NCI-H1694 treated with DMSO at 0.1 percent for 48 hours (cell line): ENCODE measurements at places on chromosomes 6 and 20.

DNA sequence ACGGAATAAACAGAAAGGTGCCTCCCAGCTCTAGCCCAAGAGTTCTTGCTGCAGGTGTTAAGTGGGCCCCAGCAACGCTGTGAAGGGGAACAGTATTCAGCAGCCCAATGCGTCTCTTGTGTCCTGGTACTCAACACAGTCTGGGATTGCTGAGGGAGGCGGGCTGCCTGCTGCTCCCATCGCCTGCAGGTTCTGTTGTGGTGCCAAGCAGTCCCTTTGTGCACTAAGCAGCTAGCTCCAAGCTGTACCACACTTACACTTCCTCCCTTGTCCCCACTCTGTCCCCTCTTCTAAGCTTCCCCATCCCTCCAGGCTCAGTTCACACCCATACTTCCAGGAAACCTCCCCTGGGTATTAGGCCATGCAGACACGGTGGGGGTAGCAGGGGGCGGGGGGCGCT, 92.7 kb downstream of the AGPAT4 start:
- no peak for DNase-seq

- DNase-seq = peak; percentile 36
These were observed 43.6 kb downstream of the MDGA1 start for GRCh38 chr6:37653933-37654565.

DNA sequence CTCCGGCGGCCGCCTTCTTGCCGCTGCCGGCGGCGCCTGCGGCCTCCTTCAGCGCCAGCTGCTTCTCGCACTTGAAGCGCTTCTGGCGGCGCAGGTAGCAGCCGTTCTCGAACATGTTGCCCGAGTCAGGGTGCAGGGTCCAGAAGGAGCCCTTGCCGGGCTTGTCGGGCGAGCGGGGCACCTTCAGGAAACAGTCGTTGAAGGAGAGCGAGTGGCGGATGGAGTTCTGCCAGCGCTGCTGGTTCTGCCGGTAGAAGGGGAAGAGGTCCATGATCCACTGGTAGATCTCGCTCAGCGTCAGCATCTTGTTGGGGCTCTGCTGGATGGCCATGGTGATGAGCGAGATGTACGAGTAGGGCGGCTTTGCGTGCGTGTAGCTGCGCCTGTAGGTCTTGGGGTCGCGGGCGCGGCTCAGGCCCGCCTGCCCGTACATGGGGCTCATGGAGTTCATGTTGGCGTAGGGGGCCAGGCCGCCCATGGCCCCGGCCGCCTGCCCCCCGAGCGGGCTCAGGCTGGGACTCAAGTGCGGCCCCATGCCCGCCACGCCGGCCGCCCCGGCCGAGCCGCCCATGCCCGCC, 1.9 kb downstream of the FOXA2 start:
- DNase-seq = no peak

DNA sequence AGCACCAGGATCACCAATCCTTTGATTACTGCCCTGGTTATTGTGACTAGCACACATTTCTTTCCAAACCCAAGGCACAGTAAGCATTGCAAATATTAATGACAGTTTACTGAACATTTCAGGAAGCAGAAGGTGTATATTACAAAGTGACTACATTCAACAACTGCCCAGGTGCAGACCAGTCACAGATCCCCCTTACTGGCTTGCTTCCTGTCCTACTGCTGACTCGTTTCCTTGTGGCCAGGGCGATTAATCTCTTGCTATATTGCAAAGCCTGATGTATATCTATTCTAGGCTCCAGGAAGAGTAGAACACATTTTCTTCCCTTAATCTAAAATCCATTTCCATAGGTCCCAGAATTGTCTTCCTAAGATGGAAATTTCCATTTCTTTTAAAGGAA, 77.2 kb upstream of the EPHA7 start:
- no peak for DNase-seq

- DNase-seq = no peak
These were observed 34.1 kb upstream of the RPL7L1 start for GRCh38 chr6:42845327-42845694.

GRCh38 chr20:46546298-46546697, 4.2 kb downstream of the OCSTAMP start:
- no peak for DNase-seq

DNA sequence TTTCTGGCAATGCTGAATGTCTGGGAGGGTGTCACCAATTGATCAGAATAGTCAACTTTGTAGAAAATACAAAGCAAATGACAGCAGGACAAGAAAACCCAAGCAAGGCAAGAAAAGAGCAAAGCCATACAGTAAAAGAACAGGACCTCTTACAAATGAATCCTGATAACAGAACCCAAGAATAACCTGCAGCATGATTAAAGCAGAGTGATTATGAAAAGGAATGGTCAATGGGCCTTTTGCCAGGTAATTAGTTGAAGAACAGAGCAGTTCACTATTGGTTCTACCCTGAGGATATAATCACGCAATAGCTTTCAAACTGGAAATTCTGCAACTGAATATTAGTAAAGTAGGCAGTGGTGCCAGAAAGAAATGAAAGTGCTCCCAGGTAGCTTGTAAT, 319.8 kb downstream of the FRK start:
- DNase-seq = no peak

- no peak for DNase-seq
These were observed 22.3 kb upstream of the SAYSD1 start for GRCh38 chr6:39137245-39137644.

DNA sequence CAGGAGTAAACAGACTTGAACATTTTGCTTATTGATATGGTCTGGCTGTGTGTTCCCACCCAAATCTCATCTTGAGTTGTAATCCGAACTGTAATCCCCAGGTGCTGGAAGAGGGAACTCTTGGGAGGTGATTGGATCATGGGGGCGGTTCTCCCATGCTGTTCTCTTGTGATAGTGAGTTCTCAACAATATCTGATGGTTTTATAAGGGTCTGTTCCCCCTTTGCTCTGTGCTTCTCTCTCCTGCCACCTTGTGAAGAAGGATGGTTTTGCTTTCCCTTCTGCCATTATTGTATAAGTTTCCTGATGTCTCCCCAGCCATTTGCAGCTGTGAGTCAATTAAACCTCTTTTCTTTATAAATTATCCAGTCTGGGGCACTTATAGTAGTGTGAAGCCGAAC, 40.0 kb downstream of the MYLIP start:
- DNase-seq = peak; percentile 75

GRCh38 chr6:131979515-131980337, 28.6 kb upstream of the CCN2 start:
- no peak for DNase-seq

- DNase-seq = no peak
These were observed 64.8 kb downstream of the PHACTR3 start for GRCh38 chr20:59668926-59669850.

DNA sequence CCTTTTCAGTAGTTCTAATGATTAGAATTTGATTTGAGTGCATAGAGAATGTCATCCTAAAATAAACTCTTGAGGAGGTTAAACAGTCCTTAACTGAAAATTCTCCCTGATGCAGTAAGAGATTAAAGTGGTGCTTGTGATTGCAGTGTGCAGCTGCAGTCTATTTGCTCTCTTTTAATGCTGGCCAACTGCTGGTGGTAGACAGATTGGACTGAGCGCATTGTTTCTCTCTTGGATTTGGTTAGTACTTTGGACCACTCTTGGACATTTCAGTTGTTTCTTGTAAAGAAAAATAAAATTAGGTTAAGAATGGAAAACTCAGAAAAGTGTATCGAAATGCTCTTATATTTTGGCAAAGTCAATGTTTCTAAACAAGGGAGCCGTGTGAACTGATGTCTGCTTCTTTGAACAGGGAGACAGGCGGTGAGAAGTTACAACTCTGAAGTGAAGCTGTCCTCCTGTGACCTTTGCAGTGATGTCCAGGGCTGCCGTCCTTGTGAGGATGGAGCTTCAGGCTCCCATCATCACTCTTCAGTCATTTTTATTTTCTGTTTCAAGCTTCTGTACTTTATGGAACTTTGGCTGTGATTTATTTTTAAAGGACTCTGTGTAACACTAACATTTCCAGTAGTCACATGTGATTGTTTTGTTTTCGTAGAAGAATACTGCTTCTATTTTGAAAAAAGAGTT, 127.2 kb downstream of the CD109 start:
- no peak for DNase-seq

DNA sequence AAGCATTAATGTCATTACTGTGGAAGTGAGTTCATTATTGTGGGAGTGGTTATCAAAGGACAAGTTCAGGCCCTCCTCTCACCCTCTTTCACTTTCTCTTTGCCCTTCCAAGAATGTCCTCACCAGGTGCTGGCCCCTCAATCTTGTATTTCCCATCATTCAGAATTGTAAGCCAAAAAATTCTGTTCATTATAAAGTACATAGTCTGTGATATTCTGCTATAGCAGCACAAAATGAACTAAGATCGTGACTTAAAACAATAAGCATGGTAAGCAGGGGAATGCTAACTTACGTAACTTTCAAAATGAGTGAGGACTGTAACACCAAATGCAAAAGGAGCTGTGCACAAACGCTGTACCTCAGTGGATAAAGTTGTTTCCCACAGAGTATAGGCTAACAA, 515.7 kb upstream of the BTBD3 start:
- DNase-seq = no peak

- no peak for DNase-seq
These were observed 340.7 kb downstream of the ADGRB3 start for GRCh38 chr6:68975816-68976215.

- DNase-seq = no peak
These were observed 5.0 kb upstream of the SLC12A5 start for GRCh38 chr20:46023999-46024398.

DNA sequence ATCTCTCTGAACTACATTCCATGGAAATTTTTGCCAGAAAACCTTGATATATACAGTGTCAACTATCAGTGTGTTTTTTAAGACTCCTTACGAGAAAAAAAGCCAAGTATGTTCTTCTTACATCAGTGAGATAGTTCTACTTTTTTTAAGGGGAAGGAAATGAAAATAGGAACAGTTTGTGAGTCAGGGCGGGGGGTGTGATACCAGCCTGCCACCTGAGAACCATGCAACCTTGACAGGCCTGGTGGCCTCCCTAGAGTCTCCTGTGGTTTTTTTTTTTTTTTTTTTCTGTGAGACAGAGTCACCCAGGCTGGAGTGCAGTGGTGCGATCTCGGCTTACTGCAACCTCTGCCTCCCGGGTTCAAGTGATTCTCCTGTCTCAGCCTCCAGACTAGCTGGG, 96.3 kb upstream of the GCM1 start:
- DNase-seq = no peak

DNA sequence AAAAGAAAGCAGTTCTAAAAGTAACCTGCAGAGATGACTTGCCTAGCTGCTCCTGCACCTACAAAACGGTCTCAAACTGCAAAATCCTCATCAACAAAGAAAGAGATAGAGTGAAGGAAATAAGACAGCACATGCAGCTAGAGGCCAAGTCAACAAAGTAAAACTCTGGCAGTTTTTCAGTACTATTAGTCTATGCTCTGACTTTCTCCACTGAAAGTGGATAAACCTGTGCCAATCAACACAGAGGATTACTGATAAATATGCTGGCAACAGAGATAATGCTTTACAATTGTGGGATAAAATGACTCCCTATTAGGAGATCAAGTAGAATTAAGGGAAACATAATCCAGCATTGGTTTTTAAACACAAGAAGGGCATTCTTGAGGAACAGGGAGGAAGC, 13.4 kb downstream of the KIAA0319 start:
- no peak for DNase-seq

- DNase-seq = no peak
These were observed 103.4 kb downstream of the TULP4 start for GRCh38 chr6:158415666-158416065.

GRCh38 chr6:31582230-31582643, at the start of gene LTB:
Gene LTB, minus strand, starts transcription at chr6:31582424. Its CDS starts 7 bp downstream, at chr6:31582417.
- DNase-seq = no peak

DNA sequence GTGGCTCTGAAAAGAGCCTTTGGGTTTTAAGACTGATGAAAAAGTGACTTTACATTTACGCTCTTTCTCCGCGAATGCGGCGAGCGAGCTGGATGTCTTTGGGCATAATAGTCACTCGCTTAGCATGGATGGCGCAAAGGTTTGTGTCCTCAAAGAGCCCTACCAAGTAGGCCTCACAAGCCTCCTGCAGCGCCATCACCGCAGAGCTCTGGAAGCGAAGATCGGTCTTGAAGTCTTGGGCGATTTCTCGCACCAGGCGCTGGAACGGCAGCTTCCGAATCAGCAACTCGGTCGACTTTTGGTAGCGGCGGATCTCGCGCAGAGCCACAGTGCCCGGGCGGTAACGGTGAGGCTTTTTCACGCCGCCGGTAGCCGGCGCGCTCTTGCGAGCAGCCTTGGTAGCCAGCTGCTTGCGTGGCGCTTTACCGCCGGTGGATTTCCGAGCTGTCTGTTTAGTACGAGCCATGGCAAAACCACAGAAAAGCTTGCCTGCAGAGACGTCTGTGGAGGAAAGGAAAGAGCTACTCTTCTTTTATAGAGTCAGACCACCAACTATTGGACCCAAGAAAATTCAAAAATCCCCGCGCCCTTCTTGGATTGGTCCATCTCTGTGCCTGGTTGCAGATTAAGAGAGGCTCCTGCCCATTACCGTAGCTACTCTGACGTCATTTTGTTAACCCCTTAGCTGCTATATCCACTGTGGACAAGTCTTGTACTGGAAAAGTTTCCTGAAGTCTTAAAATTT, 55.5 kb upstream of the HFE start:
- DNase-seq = no peak

DNA sequence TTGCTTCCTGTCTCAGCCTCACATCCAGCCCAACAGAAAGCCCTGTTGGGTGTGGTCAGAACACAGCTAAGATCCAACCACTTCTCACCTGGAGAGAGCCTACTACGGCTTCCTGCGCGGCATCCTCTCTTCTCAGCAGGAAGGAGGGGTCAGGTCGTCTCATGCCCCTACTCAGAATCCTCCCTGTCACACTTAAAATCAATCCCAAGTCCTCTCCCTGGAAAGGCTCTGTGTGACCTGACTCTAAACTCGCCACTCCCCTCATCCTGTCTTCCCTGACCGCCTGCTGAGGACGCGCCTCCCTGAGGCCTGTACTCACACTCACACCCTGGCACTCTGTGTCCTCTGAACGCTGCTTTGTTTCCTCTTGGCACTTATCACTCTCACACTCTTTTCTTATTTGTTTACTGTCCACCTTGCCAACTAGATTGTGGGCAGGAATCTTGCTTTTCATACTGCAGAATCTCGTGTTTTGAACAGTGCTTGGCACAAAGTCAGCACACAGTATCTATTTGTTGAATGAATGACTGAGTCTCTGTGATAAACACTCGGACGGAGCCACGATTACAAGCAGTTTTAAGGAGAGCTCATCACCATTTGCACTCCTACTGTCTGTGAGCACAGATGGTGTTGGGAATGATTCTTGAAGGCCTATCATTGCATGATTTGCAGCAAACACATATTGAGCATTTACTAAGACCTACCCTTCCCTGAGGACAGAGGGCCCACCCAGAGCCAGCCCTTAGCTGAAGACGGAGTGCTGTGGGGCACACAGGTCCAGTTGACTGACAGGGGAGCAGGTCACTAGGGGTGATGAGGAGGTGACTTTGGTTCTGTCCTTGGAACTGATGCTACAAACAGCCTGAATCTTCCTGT, 18.7 kb downstream of the RAB5IF start:
- no peak for DNase-seq

DNA sequence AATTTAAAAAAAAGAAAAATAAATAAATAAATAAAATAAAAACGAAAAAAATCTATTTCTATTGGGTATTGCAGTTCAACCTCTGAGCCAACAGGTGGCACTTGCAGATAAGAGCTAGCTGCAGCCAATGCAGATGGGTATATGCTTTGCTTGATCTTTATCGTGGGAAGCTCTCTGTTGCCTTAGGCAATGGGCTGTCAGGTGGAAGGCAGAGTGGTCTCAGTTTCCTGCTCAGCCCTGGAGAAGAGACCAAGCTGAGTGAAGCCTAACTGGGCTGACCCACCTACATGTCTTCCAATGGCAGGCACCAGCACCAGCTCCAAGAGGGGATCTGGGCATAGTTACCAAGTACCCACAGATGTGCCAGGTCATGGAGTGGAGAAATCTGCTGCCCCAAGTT, 95.0 kb downstream of the AK9 start:
- DNase-seq = no peak

- no peak for DNase-seq
These were observed 2.2 kb downstream of the UBR2 start for GRCh38 chr6:42565823-42566613.
